NCI-H526 (cell line): ENCODE measurements at places on chromosomes 2 and 18.

- DNase-seq: peak; percentile 66
Measured at GRCh38 chr2:201363857-201364560, 6.9 kb upstream of the FLACC1 start.

GRCh38 chr2:6877402-6878304 is at the start of gene RSAD2:
RSAD2 (plus strand) TSS chr2:6877777; CDS start chr2:6877801, 24 bp downstream.
- DNase-seq: no peak

DNA sequence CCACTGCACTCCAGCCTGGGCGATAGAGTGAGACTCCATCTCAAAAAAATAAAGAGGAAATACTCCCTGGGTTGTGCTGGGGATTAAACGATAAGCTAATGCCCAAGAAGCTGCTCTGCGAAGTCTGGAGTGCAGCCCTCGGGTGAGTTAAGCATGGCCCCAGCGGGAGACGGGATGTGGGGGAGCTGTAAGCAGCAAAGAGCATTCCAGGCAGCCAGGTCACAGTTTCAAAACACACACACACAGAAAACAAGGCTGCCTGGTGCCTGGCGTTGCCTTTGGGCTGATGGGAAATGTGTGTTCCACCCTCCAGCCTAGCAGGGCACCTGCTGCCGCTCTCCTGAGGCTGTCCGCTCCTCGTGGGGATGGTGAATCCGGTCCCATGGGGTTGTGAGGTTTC is 24.1 kb downstream of the ODC1 start:
- no peak for DNase-seq

GRCh38 chr18:79380816-79381806 is 14.6 kb upstream of the NFATC1 start:
- DNase-seq: no peak

DNA sequence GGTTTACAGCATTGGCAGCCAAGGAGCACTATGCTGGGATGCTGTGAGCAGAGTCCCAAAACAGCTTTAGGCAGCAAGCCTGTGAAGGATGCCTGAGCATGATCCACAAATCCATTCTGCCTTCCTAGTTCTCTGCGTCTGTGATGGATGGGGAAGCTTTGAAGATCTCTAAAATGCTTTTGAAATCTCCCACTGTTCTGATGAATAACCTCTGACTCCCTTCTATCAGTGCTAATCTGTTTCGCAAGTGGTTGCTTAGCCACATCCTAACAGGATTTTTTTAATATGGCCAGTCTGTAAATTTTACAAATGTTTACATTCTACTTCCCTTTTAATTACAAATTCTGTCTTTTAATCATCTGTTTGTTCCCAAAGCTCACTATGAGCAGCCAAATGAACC is 319.2 kb downstream of the GULP1 start:
- no peak for DNase-seq

DNA sequence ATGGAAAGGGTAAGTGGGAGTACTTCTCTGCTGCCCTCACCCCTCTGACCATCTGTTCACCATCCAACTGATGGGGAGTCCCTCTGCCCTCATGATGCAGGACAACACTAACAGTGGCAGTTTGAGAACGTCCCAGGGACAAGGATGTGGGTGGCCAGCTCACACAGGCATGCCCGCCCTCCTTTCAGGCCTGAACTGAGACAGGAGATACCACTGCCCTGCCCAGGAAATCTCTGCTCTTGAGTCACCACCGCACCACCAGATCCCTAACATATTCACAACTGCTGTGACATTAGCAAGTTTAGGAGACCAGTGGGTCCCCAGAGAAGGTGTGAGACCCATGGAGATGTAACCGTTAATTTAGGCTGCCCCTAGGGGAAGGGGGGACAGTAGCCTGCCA is 66.2 kb downstream of the TRAPPC8 start:
- DNase-seq: no peak

DNA sequence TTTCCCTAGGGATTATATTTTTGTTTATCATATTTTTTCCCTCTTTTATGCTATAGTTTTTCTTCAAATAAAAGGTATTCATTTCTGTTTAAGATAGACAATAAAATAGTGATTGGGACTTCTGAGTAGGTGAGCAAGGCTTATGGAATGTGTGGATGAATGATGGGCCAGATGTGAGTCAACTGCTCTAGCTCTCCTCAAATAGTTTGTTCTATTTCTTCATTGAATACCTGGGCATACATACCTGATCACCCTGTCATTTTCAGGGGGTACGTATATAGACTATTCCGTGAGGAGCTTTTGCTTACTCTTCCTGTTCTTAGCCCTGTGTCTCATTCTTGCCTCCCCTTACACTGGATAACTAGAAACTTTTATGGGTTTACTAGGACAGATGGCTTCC is 41.9 kb downstream of the BABAM2 start:
- DNase-seq: no peak

GRCh38 chr2:96531366-96531765 is 5.2 kb upstream of the ARID5A start:
- no peak for DNase-seq

DNA sequence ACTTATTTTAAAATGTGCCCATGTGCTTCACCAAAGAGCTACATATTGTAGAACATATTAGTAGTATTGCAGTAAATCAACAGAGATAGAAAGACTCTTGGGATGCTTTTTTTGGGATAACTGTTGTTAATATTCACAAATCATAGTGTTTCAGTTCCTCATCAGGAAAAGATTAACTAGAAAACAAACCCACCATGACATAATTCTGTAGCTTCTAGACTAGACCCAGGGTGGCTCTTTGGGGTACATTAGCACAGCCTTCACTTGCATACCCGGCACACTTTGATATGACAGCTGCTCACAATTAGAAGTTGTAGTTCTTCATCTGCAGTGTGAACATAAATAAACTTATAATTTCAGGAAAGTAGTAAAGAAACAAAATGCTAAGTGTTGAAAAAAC is 154.2 kb downstream of the ATP9B start:
- no peak for DNase-seq

GRCh38 chr2:226832061-226832460 is 3.8 kb upstream of the RHBDD1 start:
- no peak for DNase-seq

- DNase-seq: no peak
Measured at GRCh38 chr2:171297956-171298355, 135.8 kb downstream of the METTL8 start.

DNA sequence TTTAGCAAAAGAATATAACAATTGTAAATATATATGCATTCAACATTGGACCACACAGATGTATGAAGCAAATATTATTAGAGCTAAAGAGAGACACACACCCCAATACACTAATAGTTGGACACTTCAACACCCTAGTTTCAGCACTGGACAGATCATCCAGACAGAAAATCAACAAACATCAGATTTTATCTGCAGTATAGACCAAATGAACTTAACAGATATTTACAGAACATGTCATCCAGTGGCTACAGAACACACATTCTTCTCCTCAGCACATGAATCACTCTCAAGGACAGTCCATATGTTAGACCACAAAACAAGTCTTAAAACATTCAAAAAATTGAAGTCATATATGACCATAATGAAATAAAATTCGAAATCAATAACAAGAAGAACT is 22.1 kb upstream of the EVA1A start:
- no peak for DNase-seq

- DNase-seq: no peak
Measured at GRCh38 chr2:154941379-154941778, 242.9 kb downstream of the KCNJ3 start.

- no peak for DNase-seq
Measured at GRCh38 chr2:97736185-97736584, 22.8 kb downstream of the ZAP70 start.

GRCh38 chr2:239216614-239217273 is 184.1 kb downstream of the HDAC4 start:
- DNase-seq: no peak

DNA sequence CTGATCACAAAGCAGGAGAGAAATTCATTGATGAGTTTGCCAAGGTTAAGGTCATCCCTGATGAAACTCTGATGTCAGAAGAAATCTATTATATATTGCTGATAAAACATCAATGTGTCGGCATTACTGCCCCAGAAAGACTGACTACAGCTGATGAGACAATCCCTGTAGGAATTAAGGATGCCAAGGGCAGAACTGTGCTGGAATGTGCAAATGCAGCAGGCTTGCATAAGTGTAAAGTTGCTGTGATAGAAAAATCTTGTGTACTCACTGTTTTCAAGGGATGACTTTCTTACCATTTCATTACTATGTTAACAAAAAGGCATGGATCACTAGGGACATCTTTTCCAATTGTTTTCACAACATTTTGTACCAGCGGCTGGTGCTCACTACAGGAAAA is 19.7 kb upstream of the MARCO start:
- no peak for DNase-seq

GRCh38 chr2:4900242-4900641 is 791.9 kb upstream of the SOX11 start:
- DNase-seq: no peak

- DNase-seq: no peak
Measured at GRCh38 chr18:40569605-40570004, 1385.4 kb upstream of the PIK3C3 start.

GRCh38 chr2:177143444-177143843 is 69.2 kb upstream of the HNRNPA3 start:
- DNase-seq: no peak

GRCh38 chr18:22132258-22132657 is 37.1 kb upstream of the GATA6 start:
- DNase-seq: no peak

- peak; percentile 14 for DNase-seq
Measured at GRCh38 chr2:152222975-152223637, 47.5 kb upstream of the STAM2 start.

DNA sequence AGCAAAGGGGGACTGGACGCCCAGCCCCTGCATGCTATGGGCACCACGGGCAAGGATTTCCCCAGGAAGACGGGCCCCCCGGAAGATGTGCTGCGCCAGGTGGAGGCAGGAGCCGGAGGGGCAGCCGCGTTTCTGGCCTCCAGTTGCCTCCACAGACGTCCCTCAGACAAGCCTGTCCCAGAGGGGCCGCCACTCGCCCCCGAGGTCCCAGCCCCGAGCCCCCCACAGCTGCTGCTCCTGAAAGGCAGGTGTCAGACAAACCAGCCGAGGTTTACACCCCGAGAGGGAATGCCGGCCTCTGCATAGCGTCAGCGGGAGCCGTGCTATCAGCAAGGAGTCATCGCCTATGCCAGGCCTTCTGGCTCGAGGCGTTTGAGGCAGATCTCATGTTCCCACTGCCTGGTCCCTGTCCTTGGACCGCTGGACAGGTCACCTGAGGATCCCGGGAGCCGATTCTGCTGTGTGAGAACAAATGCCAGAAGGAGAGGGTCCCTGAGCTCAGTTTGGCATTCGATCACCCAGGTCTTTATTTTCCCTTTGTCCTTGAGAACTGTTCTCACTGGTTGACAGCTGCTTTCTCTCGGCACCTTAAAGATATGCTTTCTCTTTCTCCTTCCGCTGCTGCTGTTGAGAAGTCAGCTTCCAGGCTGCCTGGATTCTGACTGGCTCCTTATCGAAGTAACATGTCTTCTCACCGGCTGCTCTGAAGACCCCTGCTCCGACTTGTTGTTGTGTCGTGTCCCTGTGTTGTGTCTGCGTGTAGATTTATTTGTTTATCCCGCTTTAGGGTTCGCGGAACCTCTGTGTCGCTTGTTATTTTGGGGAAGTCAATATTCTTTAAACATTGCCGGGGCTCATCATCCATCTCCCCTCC is 20.6 kb downstream of the CROCC2 start:
- DNase-seq: no peak

- no peak for DNase-seq
Measured at GRCh38 chr2:203797276-203797675, 70.3 kb upstream of the CTLA4 start.

DNA sequence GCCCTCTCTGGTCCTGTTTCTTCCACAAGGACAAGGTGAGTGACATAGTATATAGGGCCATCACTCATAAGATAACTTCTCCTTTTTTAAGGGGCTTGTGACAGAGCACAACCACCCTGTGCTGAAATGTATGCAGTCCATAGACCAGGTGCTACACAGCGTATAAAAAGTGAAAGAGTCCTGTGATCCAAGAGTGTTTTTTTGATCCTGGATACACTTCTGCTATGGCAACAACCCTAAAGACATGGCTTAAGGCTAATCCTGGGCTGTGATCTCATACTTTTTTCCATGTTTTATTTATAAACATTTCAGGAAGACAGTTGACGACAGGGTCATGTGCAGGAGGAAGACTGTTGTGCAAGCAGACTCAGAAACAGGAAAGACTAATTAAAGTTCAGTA is 400.5 kb upstream of the TCF4 start:
- no peak for DNase-seq

- DNase-seq: no peak
Measured at GRCh38 chr2:217551252-217551899, 451.4 kb downstream of the TNS1 start.

DNA sequence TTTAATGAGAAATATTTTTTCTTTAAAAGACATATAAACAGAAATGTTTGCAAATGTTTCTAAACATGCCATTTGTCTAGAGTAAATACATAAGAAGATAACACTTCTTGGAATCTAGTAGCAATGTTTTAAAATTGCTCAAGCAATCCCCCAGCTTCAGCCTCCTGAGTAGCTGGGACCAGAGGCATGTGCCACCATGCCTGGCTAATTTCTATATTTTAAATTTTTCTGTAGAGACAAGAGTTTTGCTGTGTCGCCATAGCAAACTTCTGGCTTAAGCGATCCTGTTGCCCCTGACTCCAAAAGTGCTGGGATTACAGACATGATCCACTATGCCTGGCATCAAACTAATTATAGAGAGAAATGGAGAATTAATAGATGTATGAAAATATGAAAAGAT is 14.6 kb upstream of the MBD2 start:
- DNase-seq: no peak

- DNase-seq: no peak
Measured at GRCh38 chr2:166900700-166901099, 12.4 kb downstream of the XIRP2 start.

GRCh38 chr2:207161247-207162123 is 4.3 kb downstream of the KLF7 start:
- no peak for DNase-seq

DNA sequence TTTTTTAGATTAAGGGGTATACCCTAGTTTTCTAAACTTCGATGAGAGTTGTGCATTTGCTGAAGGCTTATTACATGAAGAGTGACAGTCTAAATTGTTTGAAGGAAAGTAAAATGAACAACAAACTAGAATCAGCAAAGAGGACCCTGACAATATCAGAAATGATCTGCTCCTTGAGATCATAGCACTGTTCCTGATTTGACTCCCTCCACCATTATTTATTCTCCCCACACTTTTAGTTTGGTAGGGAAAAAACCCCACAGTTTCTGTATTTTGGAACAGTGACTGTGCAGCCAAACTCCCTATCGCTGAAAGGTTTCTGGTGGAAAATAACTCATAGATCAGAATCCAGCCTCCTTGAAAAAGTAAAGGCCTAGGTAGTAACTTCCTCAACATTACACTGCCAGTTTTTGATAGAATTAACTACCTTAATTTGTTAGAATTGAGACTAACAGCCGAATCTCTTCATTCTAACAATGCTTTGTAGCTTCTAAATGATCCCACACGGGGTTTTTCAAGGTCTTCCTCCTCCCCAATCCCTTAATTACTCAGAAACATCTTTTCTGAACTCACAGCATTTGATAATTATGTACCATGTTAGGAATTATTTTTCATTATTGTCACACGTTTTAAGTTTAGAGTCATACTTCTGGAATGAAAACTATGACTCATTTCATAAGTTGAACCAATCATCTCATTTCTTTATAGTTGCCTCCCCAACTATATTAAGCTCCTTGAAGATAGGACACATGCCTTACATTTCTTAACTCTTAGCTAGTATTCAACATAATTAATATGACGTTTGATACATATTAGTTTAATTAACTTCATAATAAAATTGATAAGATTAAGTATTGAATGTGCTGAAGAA is 2.9 kb downstream of the MYL12A start:
- no peak for DNase-seq

- no peak for DNase-seq
Measured at GRCh38 chr2:42510191-42510590, 16.4 kb upstream of the KCNG3 start.

GRCh38 chr2:30860726-30861125 is 53.5 kb upstream of the CAPN13 start:
- no peak for DNase-seq
